Caki2 (cell line): ENCODE measurements at places on chromosomes 13 and 19. TPM values are rescaled to one million over a fixed set of nuclear protein-coding genes. Genes with fewer than 3 reads are reported as not detected.

The FCER2 gene
- total RNA-seq = not detected in 2 replicates

The PSENEN gene
- 151 and 186 TPM in 2 replicates for total RNA-seq

DNA sequence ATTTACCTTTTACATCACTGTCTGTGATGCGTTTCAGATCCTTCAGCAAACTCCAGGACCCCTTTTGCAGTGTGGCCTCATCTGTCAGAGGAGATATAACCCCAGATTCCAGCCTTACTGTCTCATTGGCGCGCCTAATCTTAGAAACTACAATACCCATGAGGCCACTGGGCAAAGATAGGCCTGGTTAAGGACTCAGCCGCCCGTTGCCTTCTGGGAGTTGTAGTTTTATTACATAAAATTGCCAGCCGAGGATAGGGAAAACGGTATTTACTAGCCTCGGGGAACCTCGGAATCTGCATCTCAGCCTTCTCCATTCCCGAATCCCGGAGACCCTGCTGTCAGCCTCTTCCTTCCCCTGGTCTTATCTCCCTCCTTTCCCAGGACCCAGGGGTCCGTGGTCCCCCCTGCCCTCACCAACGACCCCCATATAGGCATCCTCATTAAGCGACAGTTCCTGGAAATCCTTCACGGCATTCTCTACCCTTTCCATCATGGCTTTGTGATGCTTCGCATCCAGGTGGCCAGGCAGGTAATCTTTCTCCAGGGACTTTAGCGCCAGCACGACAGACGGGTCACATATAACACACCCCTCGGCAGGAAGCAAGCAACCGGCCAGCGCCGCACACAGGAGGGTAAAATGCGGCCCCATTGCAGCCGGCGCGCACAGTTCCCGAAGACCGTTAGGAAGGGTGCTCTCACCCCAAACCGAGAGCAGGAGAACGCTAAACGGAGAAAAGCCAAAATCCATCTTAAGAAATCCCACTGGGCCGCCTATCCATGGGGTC lies 1.3 kb downstream of the IZUMO1 start:
- peak; percentile 55 for DNase-seq

- DNase-seq = no peak
Observed at GRCh38 chr19:39470724-39471339, 9.8 kb upstream of the TIMM50 start.

DNA sequence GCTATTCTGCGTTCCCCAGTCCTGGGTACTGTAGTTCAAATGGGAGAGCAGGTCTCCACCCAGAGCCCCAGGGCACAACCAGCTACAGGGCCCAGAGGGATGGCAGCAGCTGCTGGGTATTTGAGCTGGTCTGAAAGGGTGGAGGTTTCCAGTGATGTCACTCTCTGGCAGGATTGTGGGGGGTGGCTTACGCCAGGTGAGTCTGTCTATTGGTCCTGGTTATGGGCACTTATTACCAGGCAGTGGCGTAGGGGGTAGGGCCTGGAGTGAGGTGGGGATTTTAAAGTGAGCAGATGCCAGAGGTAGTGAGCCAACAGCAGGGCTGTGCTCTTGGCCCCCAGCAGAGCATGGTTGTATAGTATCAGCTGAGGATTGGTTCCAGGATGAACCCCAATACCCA lies 6.2 kb downstream of the RPS19 start:
- no peak for DNase-seq

The CEACAM7 gene
- not detected in 2 replicates for total RNA-seq

DNA sequence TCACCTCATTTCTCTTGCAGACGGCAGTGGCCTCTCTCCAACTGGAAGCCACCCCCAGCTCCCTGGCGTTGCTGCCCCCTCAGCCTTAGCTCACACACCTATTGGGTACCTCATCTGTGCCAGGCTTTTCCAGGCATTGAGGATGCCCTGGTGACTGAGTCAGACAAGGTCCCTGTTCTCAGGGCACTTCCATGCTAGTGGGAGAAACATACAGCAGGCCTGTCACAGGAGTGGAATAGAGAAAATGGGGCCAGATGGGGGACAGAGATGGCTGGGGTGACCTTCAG lies 33.9 kb downstream of the CAPN12 start:
- no peak for DNase-seq

DNA sequence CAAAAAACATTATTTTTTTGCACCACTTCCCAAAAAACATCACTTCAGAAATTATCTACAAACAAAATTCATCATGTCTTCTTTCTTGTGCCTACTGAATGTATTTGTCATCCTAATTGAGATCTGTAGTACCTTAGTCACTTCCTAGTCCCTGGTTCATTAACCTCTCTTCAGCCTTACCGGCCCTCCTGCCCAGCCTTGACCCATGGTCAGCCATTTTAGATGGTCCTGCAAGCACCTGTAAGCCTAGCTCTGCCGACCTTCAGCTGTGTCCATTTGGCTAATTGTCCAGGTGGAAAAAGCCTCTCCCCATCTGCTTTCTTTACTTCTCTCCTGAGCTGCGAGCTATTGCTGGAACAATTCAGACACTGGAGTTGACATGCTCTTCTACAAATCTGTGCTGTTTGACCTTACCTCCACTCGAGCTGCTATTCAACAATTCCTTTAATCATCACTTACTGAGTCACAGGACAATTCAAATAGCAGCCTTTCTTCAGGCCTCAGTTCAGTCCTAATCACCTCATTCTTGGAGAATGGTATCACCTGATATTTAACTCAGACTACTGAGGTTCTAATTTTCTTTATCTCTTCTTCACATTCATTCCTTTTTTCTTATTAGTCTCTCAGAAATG lies 882.5 kb downstream of the PCDH9 start:
- DNase-seq = peak; percentile 2

DNA sequence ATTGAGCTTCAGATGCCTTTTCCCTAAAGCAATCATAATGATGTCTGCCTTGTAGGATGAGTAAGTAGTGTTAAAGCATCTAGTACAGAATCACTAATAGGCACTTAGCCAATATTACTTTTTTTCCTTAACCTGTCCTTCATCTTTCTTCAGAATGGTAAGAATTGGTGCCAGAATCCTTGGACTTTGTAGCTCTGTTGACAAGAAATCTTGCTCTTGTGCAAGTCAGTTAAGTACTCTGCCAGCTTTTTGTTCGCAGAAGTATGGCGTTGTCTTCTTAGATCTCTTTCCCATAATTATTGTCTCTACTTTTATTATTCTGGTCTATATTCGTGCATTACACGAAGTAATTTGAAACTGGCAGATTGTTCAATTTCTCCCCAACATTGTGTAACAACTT lies 554.5 kb downstream of the PCDH9 start:
- no peak for DNase-seq

DNA sequence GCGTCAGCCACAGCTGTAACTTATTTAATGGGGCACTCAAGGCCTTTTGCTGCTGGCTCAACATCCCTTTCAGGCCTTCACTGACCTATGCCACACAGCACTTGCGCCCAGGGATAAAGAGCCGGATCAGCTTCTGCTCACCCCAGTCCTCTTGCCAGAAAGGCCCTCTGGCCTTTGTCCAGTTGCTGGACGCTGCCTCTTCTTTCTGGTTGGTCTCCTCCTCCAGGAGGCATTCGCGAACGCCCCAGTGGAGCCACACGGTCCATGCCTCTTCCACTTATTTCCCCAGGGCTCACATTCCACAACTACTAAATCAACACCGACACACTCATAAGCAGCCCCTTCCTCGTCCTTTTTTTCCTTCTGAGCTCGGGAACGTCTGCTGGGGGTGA lies 3.7 kb upstream of the ZNF329 start:
- DNase-seq = no peak

The NBEA gene
- total RNA-seq = 0.41 and 0.51 TPM in 2 replicates

- peak; percentile 67 for DNase-seq
Observed at GRCh38 chr13:66994097-66994496, 236.0 kb downstream of the PCDH9 start.

DNA sequence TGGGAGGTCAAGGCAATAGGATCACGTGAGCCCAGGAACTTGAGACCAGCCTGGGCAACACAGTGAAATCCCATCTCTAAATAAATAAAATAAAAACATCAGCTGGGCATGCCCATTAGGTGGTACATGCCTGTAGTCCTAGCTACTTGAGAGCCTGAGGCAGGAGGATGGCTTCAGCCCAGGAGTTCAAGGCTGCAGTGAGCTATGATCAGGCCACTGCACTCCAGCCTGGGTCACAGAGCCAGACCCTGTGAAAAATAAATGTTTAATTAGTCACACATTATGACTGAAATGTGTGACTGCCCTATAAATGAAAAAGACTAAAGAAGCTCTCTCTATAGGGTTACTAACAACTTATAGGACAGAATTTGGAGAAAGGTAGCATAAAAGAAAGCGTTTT lies 37.7 kb downstream of the USP12 start:
- DNase-seq = no peak

The RPL13A gene
- 2,724 and 3,070 TPM in 2 replicates for total RNA-seq

DNA sequence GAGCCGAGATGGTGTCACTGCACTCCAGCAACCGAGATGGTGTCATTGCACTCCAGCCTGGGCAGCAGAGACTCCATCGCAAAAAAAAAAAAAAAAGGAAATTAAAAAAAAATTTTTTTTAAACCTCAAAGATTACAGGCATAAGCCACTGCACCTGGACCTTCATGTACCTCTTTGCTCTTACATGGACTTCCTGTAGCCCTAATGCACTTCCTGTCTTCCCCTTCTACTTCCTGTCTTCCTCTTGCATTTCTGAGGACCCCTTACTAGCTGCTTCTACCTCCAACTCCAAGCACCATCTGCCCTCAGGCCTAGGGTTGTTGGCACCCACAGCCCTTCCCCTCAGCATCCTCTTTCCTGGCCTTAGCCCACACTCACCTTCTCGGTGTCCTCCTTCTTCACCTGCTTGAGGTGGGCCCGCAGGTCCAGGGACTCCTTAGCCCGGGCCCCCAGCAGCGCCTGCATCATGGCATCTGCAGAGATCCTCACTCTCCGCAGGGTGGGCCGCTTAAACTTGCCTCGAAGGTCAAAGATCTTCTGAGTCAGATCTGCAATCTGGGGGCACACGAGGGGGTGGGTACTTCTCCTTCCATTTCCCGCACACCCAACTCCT lies 3.8 kb downstream of the TNNI3 start:
- DNase-seq = no peak

The FFAR3 gene
- not detected in 2 replicates for total RNA-seq

DNA sequence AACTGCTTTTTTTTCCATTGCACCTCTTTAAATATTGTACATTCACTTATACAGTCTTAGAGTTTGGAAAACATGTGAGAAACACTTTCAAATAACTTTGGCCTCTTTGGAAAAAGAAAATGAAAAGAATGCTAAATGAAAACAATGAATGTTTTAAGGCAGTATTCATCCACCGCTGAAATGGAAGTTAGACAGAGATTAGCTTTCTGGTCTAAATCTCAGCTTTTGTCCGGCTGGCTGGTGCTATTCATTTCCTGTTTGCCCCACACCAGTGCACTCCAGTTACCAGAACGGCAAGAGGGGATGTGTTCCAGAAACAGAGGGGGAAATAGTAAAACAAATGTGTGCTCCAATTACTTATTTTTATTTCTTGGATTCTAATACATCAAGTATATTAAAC lies 1201.3 kb downstream of the EFNB2 start:
- no peak for DNase-seq

- DNase-seq = no peak
Observed at GRCh38 chr19:57776764-57777296, 7.4 kb downstream of the ZNF586 start.

DNA sequence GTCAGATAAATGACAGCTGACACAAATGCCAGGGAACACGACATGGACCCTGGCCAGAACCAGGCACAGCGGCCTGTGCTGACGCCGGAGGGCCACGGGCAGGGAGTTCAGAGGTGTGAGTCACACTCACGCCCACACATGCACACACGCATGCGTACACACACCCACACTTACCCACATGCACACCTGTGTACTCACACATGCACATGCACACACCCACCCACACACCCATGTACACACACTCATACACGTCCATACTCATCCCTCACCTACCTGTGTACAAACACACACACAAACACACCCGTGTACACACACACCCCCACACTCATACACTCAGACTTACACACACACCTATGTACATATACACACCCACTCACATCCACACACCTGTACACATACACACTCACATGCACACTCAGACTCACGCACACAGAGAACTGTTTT lies 40.4 kb downstream of the MLLT1 start:
- DNase-seq = no peak

GRCh38 chr13:73450583-73450982 lies 391.8 kb downstream of the KLF5 start:
- no peak for DNase-seq

DNA sequence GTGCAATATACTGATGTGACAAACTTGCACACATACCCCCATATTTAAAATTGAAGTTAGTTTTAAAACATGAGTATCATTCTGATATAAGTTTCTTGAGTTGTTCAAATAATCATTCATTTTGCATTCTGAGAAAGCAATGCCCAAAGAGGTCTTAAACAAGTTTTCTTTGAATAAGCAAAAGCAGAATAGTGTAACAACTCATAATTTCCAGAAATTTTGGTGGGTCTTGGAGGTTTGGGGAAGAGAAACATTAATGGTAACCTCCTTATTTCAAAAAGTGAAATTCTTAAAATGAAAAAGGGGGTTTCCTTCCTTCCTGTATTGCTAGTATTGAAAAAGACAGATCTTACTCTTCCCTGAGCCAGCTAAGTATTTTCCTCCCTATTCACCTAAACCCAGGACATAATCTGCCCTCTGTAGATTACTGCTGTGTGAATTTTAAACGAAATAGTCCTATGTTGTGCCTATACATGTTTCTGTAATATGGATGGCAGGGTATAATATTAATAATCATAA lies 30.4 kb downstream of the SLC25A15 start:
- no peak for DNase-seq

The DIAPH3 gene
- 8.5 and 9.3 TPM in 2 replicates for total RNA-seq

DNA sequence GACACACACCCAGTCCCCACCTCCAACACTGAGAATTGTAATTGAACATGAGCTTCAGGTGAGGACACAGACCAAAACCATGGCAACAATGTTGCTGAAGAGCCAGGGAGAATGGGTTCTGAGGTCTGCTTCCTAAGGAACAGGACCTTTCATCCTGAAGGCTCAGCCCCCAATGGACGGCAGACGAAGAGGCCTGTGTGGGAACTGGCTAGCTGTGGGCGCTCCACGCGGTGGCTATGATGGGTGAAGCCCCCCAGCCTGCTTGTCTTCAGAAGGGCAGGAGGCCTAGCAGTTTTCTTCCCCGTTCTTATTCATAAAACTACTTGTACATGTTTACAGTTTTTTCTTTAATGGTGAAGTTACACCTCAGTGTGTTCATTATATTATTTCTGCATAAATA lies 136.1 kb upstream of the SPACA7 start:
- DNase-seq = no peak

- DNase-seq = no peak
Observed at GRCh38 chr13:106369091-106369490, 166.4 kb downstream of the EFNB2 start.

DNA sequence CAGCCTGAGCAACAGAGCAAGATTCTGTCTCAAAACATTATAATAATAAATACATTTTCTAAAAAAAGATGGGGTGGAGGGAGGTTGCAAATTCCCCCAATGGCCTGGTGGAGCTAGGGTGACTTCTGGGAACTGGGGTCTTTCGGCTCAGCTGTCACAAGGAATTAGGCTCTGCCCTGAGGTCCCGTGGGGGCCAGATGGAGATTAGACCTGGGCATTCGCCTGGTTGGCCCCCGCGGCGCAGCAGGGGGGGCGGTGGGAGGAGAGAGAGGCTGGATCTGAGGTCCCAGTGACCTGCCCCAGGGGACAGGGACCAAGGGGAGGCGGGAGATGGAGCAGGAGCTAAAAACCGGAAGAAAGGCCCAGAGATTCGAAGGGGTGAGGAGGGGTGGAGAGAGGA lies 14.8 kb downstream of the FUT6 start:
- no peak for DNase-seq

The KLK12 gene
- total RNA-seq = not detected in 2 replicates

The ZNF836 gene
- 0.06 and 1.1 TPM in 2 replicates for total RNA-seq

The CLEC11A gene
- total RNA-seq = 2.0 and 6.1 TPM in 2 replicates

GRCh38 chr13:101486708-101487437 lies 34.4 kb downstream of the ITGBL1 start:
- no peak for DNase-seq

GRCh38 chr13:112057736-112058518 lies 9.0 kb upstream of the SOX1 start:
- DNase-seq = no peak
